ENCODE measurements at places on chromosomes 16 and 17.

- no peak for DNase-seq
These were observed 28.9 kb upstream of the CCL2 start for GRCh38 chr17:34226011-34226743.

- no peak for DNase-seq
These were observed 3.7 kb upstream of the OR3A2 start for GRCh38 chr17:3389791-3390190.

DNA sequence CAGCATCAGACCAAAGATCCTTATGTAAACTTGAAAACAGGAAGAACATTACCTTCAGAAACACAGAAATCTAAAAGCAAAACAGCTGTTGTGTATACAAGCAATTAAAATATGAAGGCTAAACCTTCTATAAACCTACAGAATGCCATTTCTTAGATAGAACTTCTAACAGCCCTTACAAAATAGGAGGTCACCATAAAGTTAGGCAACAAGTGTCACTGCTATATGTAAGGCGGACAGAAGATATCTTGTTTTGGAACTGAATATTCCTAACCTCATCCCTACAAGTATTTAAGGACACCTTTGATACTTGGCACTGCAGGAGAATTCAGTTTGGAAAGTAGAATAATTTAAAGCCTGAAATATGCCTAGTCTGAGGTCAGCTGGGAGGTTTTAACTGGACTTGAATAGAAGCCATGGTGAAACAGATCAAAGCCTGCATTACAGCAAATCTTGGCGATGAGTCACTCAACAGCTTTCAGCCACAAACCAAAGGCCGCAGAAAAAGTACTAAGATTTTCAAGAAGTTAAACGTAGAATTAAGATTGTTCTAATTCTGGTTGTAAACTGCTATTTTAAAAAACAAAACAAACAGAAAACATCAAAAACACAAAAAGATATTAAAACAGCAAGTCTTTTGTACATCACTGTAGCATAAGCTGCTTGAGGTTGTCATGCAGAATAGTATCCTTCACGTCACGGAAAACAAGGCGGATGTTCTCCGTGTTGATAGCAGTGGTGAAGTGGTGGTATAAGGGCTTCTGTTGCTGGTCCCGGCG is 42.7 kb downstream of the GNA13 start:
- no peak for DNase-seq

- DNase-seq, result no peak
These were observed 22.0 kb downstream of the MYO19 start for GRCh38 chr17:36512641-36513040.

- DNase-seq, result no peak
These were observed 670.1 kb upstream of the CA10 start for GRCh38 chr17:52828621-52829020.

GRCh38 chr17:63698886-63699637 is 863 bp downstream of the LIMD2 start:
- peak; percentile 81 for DNase-seq

- DNase-seq, result no peak
These were observed 2.7 kb upstream of the CUEDC1 start for GRCh38 chr17:57957886-57958285.

GRCh38 chr17:57557834-57558681 is 187.0 kb downstream of the CCDC182 start:
- DNase-seq, result no peak

DNA sequence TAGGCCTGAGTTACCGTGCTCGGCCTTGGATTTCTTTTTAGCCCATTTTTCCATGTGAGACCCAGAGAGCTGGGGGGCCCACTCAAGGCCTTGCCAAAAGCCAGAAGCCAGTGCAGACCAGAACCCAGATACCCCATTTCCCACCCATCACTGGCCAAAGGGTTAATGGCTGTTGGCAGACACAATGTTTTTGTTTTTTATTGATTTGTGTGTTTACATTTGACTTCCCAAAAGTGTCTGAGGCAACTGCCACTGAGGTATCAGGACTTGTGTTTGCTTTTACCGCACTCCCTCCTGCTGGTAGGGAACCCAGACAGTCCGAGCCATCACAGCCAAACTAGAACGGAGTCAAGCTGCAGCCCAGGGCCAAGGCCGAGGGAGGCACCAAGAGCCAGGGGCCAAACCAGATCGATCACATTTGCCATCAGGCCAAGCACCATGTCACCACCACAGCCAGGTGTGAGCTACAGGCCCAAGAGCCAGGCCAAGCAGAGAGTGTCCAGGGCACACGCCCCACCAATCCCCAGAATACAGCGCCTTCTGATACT is 7.7 kb upstream of the TNFSF12 start:
- no peak for DNase-seq

- DNase-seq, result no peak
These were observed 61.0 kb downstream of the SLC39A11 start for GRCh38 chr17:73031472-73031871.

DNA sequence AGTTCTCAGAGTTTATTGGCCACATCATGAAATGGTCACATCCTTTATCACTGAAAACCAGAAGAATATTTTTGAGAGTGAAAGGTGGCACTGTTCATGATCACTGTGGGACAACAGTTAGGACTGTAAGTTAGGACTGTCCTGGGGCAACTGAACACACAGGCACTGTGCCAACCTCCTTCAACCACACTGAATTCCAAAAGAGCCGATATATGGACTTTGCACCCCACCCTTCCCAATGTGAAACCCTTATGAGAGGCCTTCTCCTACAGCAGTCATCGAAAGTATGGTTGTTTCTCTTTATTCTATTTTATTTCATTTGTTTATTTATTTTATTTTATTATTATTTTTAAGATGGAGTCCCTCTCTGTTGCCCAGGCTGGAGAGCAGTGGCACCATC is 353.5 kb downstream of the TOX3 start:
- no peak for DNase-seq

GRCh38 chr16:74999609-75000480 is 1.0 kb downstream of the ZNRF1 start:
- peak; percentile 70 for DNase-seq
